ENCODE measurements at places on chromosomes 2 and 18.

DNA sequence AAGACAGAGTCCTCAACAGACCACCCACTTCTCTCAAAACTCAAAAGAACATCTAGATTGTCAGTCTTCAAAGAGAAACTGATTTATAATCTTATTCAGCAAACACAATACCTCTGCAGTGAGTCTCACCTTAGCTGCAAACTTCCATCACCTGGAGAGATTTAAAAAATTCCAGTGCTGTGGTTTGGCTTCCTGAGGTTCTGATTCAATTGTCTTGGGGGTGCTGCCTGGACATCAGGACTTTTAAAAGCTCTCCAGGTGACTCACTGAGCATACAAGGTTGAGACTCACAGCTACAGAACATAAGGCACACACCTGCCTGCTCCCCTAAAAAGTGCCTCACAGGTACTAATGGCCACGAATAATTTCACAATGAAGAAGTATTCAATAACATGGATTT lies 40.3 kb downstream of the RNF152 start:
- peaks cover 32% of the 10 kb centered on the region for H3K27me3 ChIP-seq
- no peak overlapping the region for H3K4me3 ChIP-seq
- H3K36me3 ChIP-seq: peaks cover 2% of the 10 kb centered on the region
- DNase-seq: no peak
- no peaks in the 10 kb centered on the region for H3K4me1 ChIP-seq
- H3K27ac ChIP-seq: no peak overlapping the region

GRCh38 chr2:218015586-218016521 lies 13.1 kb upstream of the TNS1 start:
- no peak for DNase-seq
- H3K27ac ChIP-seq: no peak overlapping the region
- peaks cover 3% of the 10 kb centered on the region for H3K4me1 ChIP-seq
- H3K4me3 ChIP-seq: no peak overlapping the region
- H3K27me3 ChIP-seq: peaks cover 38% of the 10 kb centered on the region

DNA sequence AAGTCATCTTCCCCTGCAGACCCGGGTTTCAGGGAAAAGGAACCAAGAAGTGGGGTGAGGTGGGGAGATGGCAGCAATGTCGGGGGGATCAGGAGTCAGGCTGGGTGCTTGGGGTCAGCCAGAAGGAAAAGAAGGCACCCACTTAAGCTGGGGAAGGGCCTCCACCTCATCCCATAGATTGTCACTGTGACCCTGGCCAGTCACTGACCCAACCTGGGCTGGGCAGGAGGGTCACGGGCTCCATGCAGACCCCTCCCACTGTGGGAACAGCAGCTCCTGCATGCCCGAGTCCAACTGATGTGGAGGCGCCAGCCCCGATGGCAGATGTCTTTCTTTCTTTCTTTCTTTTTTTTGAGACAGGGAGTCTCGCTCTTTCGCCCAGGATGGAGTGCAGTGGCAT lies 53.6 kb upstream of the HAAO start:
- H3K4me3 ChIP-seq: no peak overlapping the region
- no peak overlapping the region for H3K27ac ChIP-seq
- H3K36me3 ChIP-seq: no peaks in the 10 kb centered on the region
- no peak for DNase-seq

DNA sequence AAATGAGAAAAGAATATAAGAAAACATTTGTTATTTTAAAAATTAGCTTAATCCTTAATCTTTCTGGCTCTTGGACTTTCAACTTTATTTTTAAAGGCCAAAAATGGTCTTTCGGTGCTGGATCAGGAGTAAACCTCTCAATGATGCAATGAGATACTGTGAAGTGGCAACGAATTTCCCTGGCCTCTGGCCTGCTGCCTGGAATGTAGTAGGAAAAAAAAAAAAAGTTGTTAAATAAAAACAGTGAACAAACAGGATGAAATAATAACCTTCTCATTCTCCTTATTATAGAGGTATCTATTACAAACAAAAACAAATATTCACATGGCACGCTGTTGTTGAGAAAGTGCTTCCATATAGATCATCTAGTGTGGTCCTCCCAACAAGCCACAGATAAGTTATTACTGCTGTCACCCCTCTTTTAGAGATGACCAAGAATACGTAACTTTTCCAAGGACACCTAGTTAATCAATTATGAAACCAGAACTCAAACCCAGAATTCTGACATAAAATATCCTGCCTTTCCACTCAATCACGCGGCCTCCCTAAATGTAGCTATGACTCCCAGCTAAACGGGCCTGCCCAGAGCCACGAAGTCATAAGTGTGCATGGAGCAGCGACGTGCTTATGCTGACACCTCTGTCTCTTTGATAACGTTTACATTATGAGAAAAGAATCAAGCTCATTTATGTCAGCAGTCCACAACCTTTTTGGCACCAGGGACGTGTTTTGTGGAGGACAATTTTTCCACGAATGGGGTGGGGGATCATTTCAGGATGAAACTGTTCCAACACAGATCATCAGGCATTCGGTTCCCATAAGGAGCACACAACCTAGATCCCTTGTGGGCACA lies 170.9 kb downstream of the BCL2 start:
- no peaks in the 10 kb centered on the region for H3K27me3 ChIP-seq
- no peak for DNase-seq
- peaks cover 58% of the 10 kb centered on the region for H3K4me1 ChIP-seq
- H3K36me3 ChIP-seq: peaks cover 6% of the 10 kb centered on the region
- H3K27ac ChIP-seq: no peak overlapping the region
